ENCODE measurements at places on chromosomes 7 and 10.

- DNase-seq: no peak
Observed at GRCh38 chr10:101295261-101295660, 58.7 kb upstream of the BTRC start.

GRCh38 chr10:61016630-61017029 is 72.6 kb upstream of the RHOBTB1 start:
- DNase-seq: no peak

DNA sequence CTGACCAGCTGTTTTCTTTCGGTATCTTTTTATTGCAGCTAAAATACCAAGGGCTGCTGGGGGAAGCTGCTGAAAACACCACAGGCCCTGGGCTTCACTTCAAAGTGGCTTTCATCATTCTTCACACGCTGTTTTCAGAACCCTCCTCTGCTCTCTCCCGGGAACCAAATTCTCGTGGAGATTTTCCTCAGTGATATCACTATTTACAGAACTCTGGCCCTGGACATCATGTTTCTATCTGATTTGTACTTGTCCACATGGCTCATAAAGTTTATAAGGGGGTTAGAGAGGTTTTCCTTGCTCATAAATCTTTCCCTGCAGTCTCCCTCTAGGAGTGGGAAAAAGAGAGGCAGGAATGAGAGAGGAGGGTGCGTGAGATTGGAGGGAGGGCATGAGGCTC is 177.4 kb upstream of the NPVF start:
- DNase-seq: no peak

DNA sequence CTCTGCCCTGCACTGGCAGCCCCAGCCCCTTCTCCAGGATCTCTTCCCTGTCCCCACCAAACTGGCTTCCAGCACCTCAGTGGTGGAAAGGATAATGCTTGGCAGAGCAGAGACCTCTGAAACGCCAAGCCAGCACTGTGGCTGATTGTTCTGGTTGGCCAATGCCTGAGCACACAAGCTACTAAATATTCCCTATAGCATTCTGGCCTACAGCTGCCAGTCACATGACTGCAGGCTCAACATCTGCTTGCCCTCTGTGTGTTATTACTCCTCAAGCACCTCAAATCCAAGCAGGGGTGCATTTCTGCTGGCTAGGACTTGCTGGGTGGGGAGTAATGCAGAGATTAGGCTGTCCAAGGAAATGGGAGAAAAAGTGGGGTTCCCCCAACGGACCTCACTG is 6.1 kb downstream of the TBATA start:
- peak; percentile 29 for DNase-seq

- DNase-seq: no peak
Observed at GRCh38 chr7:125775317-125775716, 845.7 kb upstream of the POT1 start.

DNA sequence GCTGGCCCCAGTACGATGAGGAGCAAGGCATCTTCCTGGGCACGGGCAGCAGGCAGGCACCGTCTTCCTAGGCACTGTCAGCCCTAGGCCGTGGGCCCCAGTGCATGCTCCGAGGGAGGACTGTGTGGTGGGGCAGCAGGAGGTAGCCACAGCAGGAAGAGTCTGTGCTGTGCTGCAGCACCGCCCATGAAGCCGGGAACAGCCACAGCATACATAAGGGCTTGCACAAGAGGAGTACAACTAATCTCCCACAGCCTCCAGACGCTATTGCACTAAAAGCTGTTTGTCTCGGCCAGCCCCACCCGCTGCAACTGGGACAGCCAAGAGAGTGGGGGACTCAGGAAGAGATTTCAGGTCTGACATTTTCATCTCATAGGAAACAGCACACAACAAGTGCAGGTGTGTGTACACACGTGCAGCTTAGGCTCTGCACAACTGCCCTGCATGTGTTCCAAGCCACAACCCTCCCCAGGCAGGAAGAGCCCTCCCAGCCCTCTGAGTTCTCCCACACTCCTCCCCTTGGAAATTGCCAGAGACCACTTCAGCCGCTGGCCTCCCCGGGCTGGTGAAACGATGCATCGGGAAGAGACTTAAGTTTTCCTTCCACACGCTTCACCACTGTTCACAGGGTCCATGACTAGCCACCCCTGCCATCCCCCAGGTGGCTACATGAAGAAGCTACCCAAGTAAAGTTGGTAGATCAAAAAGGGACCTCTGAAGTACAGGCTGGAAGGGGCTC is 88.1 kb upstream of the DDC start:
- no peak for DNase-seq

- DNase-seq: no peak
Observed at GRCh38 chr7:109462171-109462570, 892.5 kb downstream of the DNAJB9 start.

DNA sequence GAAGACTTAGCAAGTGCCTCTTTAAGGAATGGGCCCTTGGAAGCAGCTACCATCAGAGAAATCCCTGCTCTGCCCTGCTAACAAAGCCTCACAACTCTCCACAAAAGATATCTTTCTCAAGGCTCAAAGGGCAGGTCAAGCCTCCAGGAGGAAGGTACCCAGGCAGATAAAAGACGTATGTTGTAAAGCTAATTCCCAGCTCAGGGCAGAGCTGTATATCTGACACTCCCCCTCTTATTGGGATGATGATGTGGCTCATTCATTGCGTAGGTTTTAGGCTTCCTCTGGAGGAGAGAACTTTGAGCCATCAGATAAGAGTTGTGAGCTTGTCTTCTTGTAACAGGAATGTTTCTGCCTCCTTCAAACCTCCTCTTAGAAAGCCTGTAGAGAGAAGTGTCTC is 145.4 kb downstream of the CALN1 start:
- DNase-seq: no peak

DNA sequence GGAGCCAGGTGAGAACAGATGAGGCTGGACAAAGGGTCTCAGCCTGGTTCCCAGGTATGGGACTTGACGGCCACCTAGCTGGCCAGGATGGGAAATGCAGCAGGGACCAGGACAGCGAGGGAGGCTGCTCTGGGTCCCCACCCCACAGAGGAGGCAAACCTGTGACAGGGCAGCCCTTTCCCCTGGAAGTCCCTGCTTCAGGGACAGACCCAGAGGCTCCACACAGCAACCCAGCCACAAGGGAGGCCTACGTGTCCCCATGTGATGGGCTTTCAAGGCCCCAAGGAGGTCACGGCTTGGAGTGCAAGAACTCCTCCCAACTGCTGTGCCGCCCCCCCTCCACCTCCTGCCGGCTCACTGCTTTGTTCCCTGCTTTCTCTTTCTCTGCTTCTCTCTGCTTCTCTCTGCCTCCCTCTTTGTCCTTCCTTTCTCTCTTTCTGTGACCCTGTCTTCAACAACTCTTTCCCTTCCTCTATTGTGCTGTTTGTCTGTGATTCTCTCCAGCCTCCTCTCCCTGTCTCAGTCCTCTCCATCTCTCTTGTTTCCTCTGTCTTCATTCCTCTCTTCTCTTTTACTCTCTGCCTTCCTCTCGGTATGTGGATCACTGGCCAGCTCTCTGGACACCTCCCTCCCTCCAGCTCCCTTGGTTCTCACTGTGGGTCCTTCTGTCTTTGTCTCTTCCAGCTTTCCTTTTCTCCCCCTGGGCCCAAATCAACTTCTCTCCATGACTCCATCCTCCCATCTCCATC is 9.6 kb upstream of the EIF5AL1 start:
- DNase-seq: no peak

GRCh38 chr7:158083526-158084310 is 503.9 kb downstream of the PTPRN2 start:
- DNase-seq: no peak

GRCh38 chr10:44267007-44267406 is 117.9 kb downstream of the CXCL12 start:
- DNase-seq: no peak

DNA sequence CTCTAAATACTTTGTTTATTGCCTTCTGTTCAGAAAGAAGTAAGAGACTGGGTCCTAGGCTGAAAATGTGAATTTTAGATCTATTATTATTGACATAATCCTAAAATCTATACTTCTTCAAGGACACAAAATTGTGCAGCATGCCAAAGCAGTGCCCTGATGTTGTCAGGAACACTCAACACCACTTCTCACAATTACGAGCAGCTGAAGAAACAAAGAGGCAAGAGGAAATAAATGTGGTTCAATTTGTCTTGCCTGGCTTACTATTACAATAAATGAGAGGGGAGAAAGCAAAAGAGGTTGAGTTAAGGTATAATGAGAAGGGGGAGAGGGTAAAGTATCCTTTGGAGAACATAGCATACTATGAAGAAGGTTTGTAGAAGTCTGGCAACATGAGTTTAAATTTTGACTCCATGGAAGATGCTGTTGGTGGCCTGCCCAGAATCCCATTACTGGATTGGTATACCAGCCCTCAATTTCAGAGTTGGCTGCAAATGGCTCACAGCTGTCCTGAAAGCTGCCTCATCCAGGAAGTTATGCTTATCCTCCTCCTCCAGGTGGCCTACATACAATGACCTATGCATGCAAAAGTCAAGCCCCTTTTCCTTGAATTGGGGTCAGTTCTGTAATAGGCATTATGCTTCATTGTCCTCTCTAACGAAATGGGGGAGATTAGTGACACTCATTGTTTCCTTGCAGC is 274.6 kb upstream of the SMIM30 start:
- no peak for DNase-seq

GRCh38 chr10:120514035-120514620 is 57.1 kb downstream of the PLPP4 start:
- peak; percentile 77 for DNase-seq

- DNase-seq: no peak
Observed at GRCh38 chr10:52479567-52479966, 165.5 kb downstream of the DKK1 start.

DNA sequence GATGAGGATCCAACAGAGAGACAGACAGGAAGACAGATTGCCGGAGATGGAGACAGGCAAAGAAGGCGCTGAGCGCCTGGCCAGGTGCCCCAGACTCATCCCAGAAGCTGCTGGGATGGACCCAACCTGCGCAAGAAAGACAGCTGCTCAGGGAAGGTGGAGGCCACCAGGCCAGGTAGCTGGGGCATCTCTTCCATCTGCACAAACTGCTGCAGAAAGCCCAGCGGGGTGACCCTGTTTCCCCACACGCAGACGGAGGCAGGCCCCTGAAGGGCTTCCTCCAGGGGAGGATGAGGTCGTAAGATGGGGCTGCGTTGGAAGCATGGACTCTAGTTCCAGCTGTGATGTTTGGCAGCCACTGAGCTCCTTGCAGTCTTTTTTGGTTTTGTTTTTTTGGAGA is 16.5 kb upstream of the YWHAG start:
- DNase-seq: no peak

DNA sequence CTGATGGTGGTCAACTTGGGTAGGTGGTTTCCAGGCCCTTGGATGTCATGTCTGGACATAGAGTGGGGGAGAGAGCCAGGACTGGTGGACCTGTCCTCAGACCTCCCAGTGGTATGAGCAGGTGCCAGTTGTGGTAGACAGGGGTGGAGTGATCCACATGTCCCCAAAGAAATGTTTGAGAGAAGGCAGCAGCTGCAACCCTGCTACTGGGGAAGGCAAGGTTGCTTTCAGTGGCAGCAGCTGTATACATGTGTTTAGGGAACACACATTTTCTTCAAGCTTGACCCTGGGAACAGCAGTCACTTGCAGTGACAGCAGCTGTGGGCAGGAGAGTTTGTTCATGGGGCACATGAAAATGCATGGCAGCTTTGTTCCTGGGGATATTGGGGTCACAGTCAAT is 882.6 kb upstream of the C7orf33 start:
- no peak for DNase-seq

GRCh38 chr7:74032191-74032490 is 4.2 kb downstream of the ELN start:
- DNase-seq: no peak

DNA sequence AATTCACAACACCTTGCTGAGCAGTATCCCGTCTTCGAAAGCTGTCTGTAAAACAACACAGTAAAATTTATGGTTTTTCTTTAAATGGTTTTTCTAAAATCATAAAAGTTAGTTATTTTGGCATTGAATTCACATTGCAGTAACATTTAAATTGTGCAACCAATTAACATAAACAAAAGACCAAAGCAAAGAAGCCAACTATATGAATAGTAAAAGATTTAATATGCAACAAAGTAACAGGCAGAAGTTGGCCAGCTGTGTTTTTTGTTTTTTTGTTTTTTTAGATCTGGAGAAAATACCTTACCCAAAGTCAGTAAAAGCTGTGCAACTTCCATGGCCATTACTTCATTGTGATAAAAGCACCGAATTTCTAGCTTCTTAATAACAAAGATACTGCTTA is 11.3 kb downstream of the SRI start:
- no peak for DNase-seq

GRCh38 chr7:8134089-8134733 is 127.8 kb downstream of the ICA1 start:
- DNase-seq: no peak

- DNase-seq: no peak
Observed at GRCh38 chr7:144439717-144440205, 36.3 kb upstream of the NOBOX start.

DNA sequence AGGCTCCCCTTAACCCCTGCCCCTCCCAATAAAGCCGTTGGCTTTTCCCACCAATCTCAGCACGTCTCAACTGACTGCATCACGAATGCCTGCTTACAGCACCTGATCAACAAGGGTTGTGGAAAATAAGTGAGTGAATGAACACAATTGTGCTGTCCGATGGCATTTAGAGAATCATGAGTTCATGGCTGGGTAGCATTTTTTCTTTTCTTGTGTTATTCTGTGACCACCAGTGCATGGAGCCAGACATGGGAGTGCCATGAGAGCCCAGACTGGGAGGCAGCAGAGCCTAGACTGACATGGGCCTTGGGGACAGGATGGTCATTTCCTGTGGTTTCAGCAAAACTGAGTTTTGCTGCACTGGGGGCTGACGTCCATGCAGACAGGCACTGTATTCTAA is 254.1 kb upstream of the IGFBP3 start:
- no peak for DNase-seq

DNA sequence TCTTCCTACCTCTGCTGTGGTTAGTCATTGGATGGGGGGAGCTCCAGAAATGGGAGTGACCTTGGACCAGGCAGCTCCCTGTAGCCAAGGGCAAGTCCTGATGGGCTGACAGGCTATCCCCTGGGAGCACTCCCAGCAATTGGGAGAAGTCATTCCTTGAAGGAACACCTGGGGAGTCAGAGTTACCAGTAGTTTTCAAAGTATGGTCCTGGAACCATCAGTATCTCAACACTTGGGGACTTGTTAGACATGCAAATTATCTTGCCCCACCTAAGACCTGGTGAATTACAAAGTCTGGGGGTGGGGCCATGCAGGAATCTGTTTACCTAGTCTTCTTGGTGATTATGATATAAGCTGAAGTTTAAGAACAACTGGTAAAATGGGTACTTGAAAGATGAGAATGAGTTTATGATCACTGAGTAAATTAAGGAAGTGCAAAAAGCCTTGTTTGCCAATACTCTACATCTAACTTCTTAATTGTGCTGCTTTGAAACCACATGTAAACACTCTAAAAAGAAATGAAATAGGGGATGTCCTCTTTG is 287.3 kb upstream of the LRRN3 start:
- no peak for DNase-seq

GRCh38 chr10:92891885-92892690 is 43.8 kb downstream of the EXOC6 start:
- no peak for DNase-seq

All from suppressor macrophage treated with lipopolysaccharide for 1 hour (primary cell).